ENCODE measurements at places on chromosomes 3 and 15. TPM values are rescaled to one million over a fixed set of nuclear protein-coding genes. Genes with fewer than 3 reads are reported as not detected.

- DNase-seq, result peak; percentile 16
Observed at GRCh38 chr3:114499976-114500375, 206.1 kb downstream of the TIGIT start.

DNA sequence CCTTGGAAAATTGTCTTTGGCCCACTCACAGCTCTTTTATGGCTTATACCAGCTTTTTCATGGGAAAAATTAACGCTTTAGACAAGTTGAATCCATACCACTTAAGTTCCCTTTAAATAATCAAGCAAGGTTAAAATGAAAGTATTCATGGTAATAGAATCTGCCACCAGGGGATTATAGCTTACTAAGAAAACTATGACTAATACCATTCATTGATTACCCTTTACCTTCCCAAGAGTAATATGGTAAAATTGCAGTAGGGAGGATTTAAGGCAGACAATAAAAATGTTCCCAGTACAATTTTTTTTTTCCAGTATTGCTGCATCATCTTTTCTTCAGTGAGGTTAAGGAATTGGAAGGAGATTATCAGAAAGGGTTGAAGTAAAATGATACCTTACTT is 641.1 kb upstream of the NAALADL2 start:
- no peak for DNase-seq

- no peak for DNase-seq
Observed at GRCh38 chr15:92189166-92189565, 204.5 kb upstream of the ST8SIA2 start.

GRCh38 chr3:185561958-185562357 is 9.6 kb upstream of the LIPH start:
- DNase-seq, result no peak

- no peak for DNase-seq
Observed at GRCh38 chr3:150146991-150147761, 176.5 kb upstream of the PFN2 start.

- peak; percentile 98 for DNase-seq
Observed at GRCh38 chr15:70097321-70098152, at the start of gene TLE3. Gene TLE3 (minus strand): TSS chr15:70097917. CDS start chr15:70096798, 1,119 bp downstream.

GRCh38 chr3:88991496-88991895 is 115.9 kb upstream of the EPHA3 start:
- no peak for DNase-seq

DNA sequence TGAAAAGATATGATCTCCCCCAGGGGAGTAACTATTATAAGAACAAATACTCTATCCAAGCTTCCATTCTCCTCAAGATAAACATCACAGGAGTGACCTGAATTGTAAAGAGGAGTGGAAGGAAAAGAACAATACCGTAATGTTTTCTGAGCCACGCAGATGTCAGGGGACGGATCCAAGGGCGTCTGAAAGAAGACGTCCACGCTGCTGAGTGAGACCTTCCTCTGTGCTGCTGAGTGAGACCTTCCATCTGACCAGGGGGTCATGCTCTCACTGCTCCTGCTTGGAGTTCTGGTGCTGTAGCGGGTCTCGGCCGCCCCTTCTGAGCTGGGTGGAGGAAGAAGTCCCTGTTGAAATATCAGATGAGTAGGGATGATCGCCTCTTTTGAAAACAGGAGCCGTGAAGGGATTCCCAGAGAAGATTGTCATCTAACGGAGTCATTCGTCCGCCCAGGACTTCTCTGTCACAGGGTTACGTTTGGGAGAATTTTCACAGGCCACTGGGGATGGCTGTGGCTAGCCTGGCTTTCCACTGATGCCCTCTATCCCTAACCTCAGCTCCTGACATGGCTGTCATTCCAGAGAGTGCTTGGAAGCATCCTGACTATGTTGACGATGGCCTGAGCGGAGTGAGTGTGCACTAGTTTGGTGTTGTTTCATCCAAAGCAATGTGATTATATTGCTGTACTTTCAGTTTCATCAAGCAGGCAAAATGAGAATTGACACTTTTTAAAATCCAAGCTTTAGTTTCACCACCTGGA is 184.9 kb downstream of the APBA2 start:
- no peak for DNase-seq

- DNase-seq, result no peak
Observed at GRCh38 chr3:14918356-14918860, 29.0 kb upstream of the NR2C2 start.

- DNase-seq, result no peak
Observed at GRCh38 chr15:96300836-96301235, 29.7 kb upstream of the NR2F2 start.

DNA sequence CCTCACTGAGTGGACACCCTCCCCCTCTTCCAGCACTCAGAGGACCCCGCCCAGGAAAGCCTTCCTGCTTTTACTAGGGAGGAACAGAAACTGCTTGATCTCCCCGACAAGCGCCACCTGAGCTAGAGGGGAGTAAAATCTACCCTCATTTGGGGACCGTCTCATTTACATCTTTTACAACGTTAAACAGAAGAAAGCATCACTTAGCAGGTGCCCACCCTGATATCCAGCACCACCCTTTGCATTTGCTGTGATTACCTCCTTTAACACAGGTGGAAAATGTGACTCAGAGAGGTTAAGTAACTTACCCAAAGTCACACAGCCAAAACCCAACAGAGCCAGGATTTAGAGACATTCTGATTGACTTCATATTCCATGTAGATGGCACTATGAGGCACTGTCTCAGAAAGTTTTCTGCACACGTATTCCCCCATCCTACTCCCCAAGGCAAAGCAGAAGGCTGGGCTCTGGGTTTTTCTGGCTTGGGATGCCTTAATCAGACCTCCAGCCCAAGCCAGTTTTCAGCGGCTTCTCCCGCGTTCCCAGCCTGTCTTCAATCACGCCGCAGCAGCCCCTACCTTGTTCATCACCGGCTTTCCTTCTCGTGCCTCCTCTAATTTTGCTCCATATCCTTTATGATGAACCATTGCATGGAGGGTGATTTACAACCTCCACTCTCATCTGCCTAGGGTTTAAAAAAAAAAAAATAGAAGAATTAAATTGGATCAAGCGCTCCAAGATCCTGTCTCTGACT is 314.6 kb upstream of the PROK2 start:
- no peak for DNase-seq

GRCh38 chr3:127119693-127120464 is 73.1 kb upstream of the PRR23E start:
- DNase-seq, result no peak

DNA sequence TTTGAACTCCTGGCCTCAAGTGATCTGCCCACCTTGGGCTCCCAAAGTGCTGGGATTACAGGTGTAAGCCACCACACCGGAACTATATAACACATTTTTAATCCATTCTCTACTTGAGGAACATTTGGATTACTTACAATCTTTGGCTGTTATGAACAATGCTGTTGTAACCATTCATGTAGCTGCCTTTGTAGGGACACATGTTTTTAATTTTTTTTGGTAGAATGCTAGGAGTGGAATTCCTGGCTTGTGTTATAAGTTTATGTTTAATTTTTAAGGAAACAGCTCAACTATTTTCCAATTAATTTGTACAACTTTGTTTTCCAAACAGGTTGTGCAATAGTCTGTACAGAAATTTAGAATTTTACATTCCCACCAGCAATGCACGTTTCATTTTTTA is 51.7 kb downstream of the GPR149 start:
- DNase-seq, result no peak

DNA sequence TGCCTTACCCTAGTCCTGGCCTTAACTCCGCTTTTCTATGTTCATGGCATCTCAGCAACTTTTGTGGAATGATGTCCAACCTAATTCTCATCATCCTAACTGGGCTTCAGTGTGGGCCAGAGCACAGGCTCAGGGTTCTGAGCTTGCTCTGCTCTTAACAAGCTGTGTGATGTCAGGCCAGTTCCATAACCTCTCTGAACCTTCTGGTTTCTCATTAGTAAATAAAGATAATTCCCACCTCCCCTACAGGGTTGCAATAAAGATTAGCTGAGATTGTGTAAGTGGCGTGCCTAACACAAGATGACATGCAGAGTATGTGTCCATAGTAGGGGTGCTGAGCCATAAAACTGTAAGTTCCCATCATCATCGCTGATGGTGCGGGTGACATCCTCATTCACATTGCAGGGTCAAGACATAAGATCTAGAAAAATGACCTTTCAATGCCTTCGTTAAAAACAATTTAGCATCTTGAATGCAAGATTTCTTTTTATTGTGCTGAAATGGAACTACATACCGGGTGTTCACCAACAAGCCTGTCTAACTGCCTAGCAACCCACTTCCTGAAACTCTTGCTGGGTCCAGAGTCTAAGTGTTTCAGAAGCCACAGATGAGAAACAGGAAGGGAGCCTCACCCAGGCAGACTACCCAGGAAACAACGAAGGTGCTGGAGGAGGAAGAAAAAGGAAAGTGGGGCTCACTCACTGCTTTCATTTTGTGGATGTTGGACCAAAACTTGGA is 36.2 kb downstream of the CDCP1 start:
- DNase-seq, result peak; percentile 54

- DNase-seq, result no peak
Observed at GRCh38 chr15:66775127-66776105, 73.4 kb downstream of the SMAD6 start.

- DNase-seq, result no peak
Observed at GRCh38 chr15:77022646-77023575, 28.0 kb downstream of the PSTPIP1 start.

DNA sequence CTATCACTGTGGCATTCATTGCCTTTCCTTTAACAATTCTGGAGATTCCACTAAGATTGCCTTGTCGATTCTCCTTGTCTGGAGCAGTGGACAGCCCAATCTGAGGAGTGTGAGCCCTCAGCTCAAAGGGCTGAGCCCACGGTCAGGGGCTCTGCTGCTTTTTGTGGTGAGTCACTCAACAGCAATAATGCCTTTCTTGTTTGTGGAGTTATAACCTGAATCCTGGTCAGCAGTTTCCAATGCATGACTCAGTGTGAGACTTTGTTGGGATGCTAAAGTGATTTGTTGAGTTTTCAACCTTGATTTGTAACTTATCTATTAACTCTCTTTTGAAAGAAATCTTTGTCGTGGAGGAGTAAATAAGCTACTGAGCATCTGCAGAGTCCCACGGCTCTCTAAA is 183.5 kb downstream of the TJP1 start:
- DNase-seq, result no peak

GRCh38 chr15:36484038-36484778 is 95.2 kb upstream of the CDIN1 start:
- DNase-seq, result no peak

GRCh38 chr3:154598166-154598565 is 168.2 kb upstream of the GPR149 start:
- no peak for DNase-seq

GRCh38 chr3:149414557-149415231 is 37.2 kb upstream of the TM4SF1 start:
- no peak for DNase-seq

DNA sequence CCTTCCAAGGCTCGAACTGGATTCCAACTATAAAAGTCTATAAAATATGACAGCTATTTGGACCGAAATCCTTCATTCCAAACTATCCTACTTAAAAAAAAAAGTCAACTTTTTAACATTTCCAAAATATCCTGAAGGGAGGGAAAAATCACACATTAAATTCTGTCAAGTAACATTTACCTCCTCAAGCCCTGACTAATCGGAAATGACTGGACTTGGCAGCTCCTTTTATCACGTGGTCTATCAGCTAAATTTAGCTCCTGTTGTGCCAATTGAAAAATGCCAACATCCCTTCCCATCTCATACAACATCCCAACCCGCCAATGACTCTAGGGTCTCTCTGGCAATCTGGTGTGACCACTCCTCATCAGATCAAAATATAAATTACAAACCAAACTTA is 297.9 kb downstream of the FHIT start:
- no peak for DNase-seq

DNA sequence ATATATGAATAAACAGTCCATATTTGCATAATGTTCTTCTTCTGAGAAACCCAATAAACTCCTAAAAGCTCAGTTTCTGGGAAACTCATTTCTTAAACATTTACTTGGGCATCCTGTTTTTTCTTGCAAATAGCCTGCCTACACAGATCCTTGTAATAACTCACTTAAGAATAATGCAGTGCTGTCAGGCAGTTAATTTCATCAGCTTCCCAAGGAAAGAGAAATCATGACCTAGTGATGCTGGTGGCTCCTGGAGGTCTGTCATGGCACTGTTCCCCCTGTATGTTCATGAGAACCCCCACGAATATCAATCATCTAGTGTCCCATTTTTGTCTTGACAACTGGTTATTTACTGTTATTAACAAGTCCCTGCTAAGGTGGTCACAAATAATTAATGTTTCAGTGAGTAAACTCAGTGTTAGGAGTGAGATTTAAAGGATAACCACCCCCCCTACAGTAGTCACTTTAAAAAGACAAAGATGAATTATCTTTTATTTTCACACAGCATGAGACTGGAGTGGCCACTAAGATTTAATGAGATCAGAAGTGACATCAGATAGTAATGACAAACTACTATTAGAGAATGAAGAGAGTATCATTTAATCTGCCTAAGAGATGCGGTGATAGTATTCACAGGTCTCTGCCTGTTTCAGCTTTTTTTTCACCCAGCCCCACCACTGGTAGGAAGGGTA is 279.5 kb upstream of the NECTIN3 start:
- no peak for DNase-seq

DNA sequence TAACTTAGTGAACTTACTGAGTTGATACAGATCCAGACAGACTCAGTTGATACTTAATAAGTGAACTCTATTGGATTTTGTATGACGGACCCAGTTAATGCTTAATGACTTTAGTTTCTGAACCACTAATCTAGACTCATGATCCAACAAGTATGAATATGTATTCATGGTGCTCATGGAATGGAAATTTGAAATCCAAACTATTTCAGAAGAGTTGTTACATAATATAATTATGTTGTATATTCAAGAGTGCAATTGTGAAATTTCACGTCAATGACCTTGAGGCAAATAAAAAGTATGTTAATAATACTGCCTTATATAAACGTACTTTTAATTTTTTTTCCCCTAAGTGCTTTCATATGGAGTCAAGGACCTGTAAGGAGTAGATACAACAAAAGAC is 78.8 kb downstream of the THRB start:
- DNase-seq, result no peak

DNA sequence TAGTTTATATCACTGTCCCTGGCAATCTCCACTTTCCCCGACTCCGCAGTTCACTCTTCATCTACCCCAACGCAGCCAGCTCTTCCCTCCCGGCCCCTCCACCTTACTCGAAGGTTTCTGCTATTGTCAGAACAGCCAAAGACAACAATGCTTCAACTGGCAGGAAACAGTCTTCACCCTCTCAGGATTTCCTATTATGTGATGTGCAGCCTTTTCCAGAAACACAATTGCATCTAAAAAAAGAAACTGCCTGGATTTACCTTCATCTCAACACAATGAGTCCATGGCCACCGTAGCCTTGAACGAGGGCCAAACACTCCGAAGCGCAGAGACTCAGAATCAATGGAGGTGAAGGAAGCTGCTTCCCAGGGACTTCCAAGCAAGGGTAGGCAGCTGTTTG is 182.1 kb upstream of the TSC22D2 start:
- DNase-seq, result no peak

Gene ROPN1
- total RNA-seq, result not detected

Gene ACKR2
- 0.81 TPM for total RNA-seq

Gene SPTBN5
- total RNA-seq, result under 0.01 TPM

Gene SEMA3F
- total RNA-seq, result 1.1 TPM

Gene P3H2
- total RNA-seq, result under 0.01 TPM

Gene LRRN1
- total RNA-seq, result 3.8 TPM

Gene ZIC4
- total RNA-seq, result not detected

Gene ANKUB1
- total RNA-seq, result not detected

Gene POTEB2
- not detected for total RNA-seq

Gene CAPN3
- 3.0 TPM for total RNA-seq

Gene MYRIP
- total RNA-seq, result under 0.01 TPM

Gene ADAMTS17
- under 0.01 TPM for total RNA-seq

Gene IP6K1
- total RNA-seq, result 82.4 TPM

Gene CCDC80
- under 0.01 TPM for total RNA-seq
